Nucleus accumbens (tissue), 56 donors: ENCODE measurements at places on chromosomes 16 and 17.

- DNase-seq: no peak
Observed at GRCh38 chr17:76519048-76519966, 18.1 kb upstream of the RHBDF2 start.

DNA sequence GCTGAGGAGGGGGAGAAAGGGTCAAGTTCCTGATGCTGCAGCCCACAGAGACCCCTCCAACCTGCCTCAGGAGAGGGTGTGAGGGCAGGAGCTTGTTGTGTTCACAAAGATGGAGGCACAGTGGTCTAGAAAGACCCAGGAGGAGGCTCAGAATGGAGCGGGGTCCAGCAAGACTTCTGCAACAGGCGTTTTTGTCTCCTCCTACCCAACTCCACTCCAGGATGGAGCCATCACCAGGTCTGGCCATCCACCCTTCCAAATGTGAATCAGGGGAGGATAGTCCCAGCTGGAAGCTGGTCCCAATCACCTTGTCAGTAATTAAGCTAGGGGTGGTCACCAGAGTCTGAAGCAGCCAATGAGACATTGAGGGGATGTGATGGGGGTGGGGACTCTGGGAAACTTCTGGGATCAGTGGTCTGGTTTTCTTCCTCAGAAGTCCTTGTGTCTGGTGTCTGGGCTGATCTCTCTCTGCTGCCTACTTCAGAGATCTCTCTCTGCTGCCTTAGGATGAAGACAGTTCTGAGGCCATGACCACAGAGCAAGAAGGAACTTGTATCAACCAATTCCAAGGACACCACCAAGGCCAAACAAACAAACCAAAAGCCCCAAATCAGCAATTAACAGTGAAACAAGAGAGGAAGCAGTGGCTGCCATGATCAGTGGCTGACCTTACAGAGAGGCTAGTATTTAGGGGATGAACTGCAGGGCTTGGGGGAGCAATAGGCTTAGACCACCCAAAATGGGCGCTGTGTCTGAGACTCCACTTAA lies 14.5 kb downstream of the CD300LB start:
- no peak for DNase-seq

- peak; percentile 55 for DNase-seq
Observed at GRCh38 chr16:89216315-89217137, 977 bp upstream of the ZNF778 start.

GRCh38 chr17:15944759-15945526 lies at the start of gene ADORA2B:
ADORA2B (plus strand) TSS chr17:15945130; CDS start chr17:15945249, 119 bp downstream.
- no peak for DNase-seq

DNA sequence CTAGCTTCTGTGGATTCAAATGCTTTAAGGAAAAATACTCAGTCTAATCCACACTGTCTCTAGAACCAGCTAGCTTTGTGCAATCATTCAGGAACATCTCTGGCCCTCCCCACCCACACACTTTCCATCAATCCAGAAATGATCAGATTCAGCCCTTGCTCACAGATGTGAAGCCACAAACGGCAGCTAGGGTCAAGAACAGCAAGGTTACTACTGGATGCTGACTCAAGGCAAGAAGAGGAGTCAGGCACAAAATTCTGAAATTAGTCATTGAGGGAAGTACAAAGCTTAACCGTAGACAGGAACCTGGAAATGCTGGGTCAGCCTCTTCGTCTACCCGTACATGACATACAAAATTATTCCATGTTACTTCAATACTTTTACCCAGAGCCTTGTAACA lies 174.6 kb downstream of the CDH13 start:
- DNase-seq: no peak

GRCh38 chr16:5166486-5166885 lies 68.9 kb upstream of the EEF2KMT start:
- DNase-seq: no peak

DNA sequence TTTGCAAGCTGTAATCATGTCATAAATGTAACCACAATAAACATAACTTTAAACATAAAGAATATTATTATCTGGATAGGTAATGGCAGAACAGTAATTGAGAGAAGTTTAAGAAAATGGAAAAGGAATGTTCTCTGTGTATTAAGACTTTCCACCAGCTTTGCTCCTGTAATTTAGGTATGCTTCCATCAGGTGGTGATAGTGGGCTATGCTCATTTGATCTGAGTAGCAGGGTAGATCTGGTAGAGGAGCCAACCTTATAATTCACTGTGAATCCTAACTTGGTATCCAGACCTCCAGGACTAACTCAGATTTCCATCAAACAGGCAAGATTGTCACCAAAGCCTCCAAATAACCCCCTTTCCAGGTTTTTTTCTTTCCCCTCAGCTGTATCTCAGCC lies 137.9 kb upstream of the ZKSCAN2 start:
- no peak for DNase-seq

DNA sequence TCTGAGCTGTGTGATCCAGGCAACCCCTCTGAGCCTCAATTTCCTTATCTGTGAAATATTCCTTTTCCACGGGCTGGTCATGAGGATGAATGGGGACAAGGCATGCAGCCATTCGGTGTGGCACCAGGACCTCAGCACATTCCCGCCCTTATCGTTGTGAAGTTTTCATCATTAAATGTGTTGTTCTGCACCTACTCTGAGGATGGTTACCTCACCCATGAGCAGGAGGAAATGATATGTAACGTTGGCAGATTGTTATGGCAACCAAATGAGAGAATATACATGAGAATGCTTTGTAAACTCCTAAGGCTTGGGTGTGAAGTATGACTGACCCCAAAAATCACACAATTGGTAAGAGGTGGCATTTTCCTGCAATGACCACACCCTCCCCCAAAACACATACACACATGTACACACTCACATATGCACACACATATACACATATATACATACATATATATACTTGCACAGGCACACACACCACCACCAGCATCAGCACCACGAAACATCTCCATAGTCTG lies 39.5 kb downstream of the SMARCE1 start:
- DNase-seq: no peak

DNA sequence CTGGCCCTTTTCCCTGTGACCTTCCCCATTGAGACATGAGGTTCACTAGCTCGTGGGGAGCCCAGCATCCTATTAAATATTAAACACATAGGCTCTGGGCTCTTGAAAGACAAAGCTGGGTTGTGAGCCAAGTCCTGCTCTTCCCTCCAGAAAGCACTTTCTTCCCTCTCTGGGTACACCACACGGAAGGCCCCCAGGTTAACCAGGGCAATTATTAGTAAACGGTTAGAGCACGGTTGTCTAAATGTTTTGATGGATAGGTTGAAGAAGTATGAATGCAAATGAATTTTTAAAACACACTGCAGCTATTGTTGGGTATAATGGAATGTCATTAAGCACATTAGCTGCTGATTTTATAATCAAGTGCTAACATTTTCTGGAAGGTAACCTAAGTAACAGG lies 32.7 kb upstream of the CDH13 start:
- DNase-seq: no peak

DNA sequence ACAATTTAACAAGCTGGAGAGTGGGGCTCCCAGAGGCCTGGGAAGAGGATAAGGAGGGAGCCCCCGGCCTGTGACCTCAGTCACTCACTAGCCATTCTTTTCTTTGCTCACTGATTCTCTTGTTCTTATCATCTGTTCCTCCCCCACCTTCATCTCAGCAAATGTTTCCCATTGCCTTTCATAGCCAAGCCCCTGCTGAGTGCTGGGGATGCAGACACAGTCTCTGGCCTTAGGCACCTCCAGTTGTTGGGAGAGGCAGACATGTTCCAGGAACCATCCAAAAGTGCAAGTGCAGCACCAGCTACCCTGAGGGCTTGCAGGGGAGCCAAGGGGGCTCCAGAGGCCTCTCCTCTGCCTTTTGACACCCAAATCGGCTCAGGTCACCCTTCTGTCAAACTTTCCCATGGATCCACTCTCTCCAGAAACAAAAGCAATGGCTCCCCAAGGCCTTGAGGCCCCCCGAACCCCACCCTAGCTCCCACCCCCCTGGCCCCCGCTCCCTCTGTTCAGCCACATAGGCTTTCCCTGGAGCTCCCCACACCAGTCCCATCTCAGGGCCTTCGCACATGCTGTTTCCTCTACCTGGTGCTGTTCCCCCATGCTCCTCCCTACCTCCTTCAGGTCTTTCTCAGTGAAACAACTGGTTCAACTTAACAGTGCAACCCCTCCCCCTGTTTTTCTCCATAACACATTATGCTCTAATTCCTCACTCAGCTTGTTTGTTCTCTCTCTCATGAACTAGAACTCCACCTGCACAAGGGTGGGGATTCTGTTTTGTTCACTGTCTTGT lies 14.9 kb upstream of the KCNJ12 start:
- no peak for DNase-seq

GRCh38 chr16:57667526-57668262 lies 412 bp upstream of the ADGRG3 start:
- DNase-seq: no peak

DNA sequence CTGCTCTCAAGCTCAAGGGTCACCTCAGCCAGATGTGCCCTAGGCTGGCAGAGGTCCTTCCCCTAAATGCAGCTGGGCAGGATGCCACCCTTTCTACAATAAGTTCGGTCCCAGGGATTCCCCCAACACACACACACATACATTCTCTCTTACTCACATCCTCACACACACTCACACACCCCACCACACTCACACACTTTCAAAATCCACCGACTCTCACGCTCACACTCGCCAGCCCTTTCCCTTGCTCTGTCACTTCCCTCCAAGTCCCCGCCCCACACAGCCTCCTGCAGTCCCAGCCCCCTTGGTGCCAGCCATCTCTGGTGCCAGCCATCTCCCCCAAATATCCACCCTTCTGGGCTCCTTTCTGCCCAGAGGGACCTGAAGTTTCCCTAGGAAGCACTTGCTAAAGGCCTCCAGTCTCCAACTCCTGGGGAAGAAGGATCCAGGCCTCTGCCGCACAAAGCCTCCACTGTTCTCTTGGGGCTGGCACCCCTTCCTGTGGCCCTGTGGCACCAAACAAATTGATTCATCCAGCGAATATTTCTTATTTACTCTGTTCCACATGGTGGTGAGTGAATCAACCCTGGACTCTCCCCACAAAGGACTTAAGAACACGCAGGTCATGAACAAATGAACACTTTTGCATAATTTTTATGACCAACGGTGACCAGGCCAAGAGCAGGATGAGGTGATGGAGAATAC lies 3.8 kb upstream of the USP36 start:
- no peak for DNase-seq

GRCh38 chr17:71320009-71320796 lies 800.6 kb upstream of the SOX9 start:
- DNase-seq: no peak

DNA sequence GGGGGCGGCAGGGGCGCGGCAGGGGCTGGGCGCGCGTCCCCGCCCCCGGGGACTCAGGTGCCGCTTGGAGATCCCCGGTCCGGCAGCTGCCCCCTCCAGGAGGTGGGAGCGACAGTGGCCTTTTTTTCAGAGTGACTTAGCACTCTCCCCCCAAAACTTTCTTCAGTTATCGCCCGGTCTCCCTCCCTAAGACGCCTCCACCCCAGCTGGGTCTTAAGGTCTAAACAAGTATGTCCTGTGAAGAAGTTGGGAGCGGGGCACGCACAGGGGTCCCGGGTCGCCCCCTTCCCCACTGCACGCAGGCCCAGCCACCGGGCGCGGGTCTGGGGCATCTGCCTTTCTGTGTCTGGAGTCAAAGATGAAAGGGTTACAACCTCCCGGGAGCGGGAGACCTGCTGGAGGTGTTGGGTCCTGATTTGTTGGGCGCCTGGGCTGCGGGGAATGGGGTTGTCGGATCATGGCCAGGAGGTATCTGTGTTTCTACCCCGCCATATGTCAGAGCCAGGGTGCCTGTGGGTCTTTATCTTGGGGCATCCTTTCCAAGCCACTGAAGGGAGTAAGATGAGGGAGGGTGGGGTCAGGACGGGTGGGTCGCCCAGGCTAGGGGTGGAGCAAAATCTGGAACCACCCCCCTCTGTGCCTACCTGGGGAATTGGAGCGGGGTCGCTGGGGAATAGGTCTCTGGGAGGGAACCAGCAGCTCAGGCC lies 757 bp downstream of the FMNL1 start:
- DNase-seq: no peak

- DNase-seq: no peak
Observed at GRCh38 chr17:12098568-12098967, 77.9 kb downstream of the MAP2K4 start.

DNA sequence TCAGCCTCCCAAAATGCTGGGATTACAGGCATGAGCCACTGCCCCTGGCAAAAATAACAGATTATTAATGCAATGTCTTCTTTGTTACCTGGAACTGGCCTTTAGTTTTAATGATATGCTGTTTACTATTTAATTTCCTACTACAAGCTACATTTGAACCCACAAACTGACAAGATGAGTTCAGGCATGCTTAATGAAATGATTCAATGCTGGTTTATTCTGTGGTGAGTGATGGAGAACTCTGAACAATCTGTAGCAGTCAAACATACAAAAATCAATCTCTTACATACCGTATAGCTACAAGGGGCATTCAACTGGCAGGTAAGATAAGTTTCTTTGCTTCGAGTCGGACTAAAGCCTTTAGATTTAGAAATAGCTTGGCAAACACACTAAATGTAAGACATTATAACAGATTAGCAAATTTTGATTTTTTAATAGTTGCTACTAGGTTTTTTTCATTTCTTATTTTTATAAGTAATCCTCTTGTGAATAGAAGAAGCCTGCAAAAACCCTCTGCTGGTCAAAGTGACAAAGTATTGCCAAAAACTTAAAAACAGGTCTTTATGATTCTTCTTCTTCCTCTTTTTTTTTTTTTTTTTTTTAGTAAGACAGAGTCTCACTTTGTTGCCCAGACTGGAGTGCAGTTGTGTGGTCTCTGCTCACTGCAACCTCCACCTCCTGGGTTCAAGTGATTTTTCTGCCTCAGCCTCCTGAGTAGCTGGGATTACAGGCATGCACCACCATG lies 138.5 kb downstream of the SSH2 start:
- no peak for DNase-seq

DNA sequence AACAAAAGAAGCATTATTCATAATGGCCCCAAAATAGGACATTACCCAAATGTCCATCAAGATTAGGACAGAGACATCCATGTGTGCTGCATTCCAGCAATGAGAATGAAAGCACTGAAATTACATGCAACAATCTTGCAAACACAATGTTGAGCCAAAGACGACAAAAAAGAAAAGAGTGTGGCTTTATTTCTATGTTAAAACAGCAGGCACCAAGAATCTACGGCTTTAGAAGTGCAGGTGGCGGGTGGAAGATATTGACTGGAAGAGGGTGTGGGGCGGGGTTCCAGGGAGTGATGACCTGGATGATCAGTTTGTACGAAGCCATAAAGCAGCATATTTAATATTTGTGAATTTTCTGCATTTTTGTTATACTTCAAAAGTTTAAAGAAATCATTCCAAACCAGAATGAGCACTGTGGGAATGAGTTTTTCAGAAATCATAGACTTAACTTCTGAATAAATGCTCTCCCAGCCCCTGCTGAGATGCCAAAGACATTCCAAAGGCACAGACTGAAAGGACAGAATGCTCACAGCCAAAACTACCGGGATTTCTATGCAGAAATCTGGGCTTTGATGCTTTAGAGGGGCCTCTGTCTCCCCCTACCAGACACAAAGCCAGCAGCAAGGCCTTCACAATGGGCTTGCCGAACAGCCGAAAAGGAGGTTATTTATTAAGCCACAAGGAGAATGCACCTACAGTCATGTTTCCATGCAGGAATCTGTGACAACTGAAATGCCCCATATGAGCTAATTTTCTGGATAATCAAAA lies 361.6 kb downstream of the GRIN2A start:
- DNase-seq: no peak
